ENCODE measurements at places on chromosomes 6 and 20.
A peak's percentile ranks its signal among the peaks of the same experiment; 100 is the strongest.

DNA sequence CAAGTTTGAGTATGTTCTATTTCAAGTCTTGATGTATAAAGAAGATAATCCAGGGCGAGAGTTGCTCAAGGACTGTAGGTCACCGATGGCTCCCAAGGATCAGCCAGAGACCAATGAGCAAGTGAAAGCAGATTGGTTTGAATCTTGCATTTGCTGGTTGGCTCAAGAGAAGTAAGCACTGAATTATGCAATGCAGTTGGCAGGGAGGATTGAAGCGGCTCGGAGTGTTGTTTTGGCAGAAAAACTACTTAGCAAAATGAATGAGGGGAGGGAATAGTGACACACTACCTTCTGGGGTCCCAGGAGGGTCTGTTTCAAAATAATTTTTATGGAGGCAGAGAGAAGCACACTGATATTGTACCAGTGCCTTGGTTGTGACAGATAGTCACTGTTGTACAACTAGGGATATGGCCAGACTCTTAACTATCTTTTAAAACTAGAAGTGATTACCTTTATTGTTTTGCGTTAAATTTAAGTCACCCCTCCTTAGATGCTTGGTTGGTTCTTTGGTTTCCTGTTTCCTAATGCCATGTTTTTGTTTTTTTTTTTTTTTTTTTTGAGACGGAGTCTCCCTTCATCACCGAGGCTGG, 15.7 kb downstream of the SASH1 start:
- DNase-seq = no peak

- no peak for DNase-seq
Measured at GRCh38 chr6:151494235-151494935, 568 bp downstream of the CCDC170 start.

DNA sequence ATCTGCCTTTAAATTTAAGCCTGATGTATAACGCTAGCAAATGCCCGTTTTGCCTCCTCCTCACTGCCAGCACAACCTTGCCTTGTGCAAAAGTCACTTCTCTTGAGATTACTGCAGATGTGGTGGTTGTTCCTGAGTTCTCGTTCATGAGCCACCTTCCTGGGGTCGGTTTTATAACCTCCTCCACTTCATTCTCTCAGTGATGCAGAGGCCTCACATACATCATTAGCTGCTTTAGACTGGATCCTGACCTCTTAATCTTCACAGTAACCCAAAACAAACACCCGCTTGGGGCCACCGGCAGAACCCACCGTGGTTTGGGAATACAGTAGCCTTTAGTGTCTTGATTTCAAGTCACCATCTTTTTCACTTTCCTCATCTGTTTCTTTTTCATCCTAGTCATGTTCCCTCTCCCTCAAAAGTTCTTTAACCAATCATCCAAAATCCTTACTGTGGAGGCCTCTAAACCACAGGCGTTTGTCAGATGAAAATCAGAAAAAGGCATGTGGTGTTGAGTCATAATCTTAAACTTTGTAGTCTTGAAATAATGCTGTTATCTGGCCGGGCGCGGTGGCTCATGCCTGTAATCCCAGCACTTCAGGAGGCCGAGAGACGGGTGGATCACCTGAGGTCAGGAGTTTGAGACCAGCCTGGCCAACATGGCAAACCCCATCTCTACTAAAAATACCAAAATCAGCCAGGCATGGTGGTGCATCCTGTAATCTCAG, 430.3 kb upstream of the SOX4 start:
- peak; percentile 71 for DNase-seq

- DNase-seq = no peak
Measured at GRCh38 chr6:149208134-149208601, 109.3 kb upstream of the TAB2 start.

- DNase-seq = no peak
Measured at GRCh38 chr20:51310216-51310615, 232.3 kb downstream of the NFATC2 start.

DNA sequence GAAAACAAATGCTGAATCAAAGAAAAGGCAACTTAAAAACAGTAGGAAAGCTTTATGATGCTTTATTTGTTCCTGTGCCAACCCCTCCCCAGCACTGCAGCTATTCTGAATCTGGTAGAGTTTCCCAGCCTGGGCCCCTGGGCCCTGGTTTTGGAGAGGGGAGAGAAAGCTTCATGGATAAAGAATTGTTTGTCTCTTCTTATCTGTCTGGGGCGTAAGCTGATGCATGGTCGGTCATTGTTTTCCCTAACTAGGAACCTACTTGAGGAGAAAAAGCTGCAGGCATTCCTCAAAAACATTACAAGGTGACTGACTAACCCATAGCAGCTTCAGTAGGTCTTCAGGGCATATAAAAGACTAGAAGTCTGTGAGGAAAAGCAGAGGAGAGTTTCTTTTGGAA, 758.1 kb upstream of the EPHA7 start:
- no peak for DNase-seq

- DNase-seq = no peak
Measured at GRCh38 chr6:65708162-65708561, 1.1 kb upstream of the EYS start.

GRCh38 chr6:138509371-138509770, 10.1 kb upstream of the NHSL1 start:
- DNase-seq = no peak

DNA sequence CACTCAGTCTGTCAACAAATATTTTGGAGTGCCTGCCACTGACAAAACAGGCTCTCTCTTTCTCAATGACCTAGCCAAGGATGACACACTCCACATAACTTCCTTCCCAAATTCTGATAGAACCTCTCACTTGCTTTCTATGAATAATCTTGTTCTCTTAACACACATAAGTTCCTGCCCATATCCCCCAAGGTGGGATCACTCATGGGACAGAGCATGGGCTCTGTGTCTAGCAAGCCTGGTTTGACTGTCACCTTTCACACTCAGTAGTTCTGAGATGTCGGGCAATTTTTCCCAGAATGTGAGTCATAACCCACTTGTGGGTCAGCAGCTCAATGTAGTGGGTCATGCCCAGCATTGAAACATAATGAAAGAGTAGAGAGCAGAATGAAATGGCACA, 78.1 kb downstream of the LRFN2 start:
- DNase-seq = no peak

- DNase-seq = no peak
Measured at GRCh38 chr20:38569747-38570525, 11.1 kb upstream of the ADIG start.

DNA sequence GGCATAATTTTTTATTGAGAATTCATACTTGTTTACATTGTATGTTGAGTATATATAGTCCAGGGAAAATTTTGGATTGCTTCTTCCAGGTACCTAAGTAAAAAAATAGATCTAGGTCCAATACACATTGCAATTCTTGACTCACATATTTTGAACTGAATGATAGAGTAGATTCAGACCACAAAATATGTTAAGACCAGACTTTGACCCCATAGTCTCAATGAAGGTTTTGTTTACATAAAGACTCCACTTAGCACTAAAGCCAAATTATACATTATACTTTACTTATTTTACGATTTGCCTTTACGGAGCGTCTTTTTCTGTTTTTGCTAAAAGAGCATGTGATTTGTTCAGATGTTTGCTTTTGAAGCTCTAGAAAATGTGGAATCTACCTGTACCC, 144.1 kb upstream of the PTCHD4 start:
- DNase-seq = no peak

DNA sequence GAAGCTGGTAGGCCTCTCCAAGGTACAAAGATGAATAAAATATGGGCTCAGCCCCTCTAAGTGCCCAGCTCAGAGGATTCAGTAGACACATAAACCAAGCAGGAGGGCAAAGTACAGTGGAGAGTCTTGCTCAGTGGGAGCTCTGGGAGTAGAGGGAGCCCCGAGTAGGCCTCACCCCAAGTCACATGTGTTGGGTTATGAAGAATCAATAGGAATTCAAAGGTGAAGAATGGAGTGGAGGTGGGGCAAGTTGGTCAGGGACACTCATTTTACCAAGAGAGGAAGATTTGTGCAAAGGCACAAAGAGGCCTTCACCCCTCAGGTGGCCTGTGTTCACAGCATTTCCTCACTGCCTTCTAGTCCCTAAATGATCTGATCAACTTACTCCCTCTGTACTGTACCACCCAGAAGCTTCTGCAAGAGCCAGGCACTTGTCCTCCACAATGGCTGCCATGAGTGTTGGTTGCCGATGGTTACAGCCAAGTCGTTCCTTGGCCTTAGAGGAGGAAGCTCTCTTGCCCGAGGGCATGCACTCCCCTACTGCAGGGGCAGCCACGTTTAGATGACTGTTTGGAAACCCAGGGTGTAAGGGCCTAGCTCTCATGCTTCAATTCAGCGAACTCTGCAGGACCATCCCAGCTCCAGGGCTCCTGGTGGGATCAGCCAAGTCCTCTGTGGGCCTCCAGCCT, 6.7 kb upstream of the CDKN1A start:
- DNase-seq = no peak

DNA sequence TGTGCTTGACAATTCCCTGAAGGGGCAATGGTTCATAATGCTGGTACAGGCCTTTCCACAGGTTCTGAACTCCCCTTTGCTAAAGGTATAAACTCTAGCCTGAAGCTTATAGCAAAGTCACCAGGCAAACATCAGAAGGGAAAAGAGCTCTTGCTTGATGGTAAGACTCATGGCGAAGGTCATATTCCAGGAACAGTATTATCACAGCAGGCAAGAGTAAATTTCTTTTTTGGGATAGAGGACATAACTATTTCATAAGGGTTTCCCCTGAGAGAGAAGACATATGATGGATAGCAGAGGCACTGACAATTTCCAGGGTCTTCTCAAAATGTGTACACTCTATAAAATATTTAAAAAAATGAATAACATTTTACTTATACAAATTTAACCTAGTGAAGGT, 86.8 kb downstream of the PRKN start:
- DNase-seq = no peak

DNA sequence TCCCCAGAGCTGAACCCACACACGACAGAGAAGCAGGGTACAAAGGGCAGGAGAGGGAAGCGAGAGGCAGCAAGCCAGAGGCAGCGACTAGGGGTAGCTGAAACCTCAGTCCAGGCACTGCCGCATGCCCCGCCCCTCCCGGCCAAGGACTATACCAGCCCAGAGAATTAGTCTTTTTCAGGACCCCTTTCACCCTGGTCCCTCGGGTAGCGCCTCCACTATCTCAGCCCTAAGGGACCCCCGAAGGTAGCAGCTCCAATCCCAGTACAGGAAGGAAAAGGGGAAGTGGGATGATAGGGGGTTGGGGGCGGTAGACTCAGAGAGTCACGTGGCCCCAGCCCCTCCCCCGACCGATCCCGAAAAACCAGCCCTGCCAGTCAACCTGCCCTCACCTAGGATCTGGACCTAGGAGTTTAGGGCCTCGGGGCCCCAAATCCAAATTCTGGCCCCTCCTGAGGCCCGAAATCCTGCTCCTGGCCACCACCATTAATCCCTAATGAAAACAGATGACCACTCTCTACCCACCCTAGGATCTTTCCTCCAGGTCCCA, 1.3 kb downstream of the RGL2 start:
- no peak for DNase-seq

DNA sequence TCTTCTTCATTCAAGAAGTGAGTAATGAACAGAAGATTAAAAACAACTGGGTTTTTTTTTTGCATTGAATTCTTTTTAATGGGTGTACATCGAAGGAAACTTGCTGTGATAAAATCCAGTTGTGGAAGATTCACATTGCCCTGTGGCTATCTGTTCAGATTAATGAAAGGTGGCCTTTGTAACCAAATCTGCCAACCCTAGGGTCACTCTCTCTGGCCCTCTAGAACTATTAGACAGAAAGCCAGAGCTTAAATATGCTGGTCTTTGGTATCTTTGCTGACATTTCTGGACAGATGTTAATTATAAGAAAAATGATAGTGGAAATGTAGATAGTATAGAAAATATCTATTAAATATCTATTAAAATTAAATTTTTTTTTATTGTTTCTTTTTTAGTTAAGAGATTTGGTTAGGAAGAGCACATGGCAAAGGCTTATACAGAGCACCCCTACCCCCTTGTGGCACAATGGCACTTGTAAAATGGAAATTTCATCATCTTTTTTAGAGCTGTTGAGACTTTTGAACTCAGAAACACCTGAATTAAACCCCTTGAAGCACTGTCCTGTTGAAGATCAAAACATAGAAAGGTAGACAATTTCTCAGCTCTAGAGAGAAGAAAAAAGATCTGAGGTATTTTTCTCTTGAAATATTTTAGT, 572.5 kb downstream of the PKHD1 start:
- DNase-seq = no peak

DNA sequence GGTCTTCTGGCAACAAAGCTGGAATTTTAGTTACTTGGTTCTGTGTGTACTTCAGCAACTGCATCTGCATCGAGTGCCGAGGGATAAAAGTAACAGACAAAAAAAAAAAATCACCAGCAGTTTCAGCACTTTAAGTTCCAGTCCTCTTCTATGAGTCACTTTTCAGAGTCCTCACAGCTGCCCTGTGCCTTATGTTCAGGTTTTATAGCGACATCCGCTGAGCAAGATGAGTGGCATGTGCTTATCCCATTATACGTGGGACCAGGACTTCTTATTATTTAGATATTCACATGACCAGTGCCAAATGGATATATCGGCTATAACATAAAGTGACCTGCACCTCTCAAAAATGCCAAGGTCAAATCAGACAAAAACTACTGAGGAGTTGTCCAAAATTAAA, 242.9 kb downstream of the FOXA2 start:
- DNase-seq = no peak

GRCh38 chr6:13404892-13405254, 76.5 kb upstream of the TBC1D7 start:
- no peak for DNase-seq

DNA sequence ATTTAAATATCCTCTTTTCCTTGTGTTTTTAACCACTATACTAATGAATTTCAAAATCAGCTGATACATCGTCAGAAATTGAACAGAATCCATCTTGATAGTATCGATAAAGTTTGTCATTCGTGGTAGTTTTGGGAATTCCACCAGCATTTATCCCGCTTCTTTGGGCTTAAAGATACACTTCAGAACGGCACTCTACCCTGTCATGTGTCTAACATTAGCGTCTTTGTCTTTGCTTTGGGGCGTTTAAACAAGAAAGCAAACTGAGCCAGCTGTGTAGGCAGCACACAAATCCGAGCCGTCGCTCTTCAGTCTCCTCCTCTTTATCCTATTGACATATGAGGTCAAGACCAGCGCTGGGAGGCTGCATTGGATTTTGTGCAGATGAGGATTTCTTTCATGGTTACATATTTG, 27.5 kb upstream of the NHSL1 start:
- no peak for DNase-seq

- no peak for DNase-seq
Measured at GRCh38 chr20:57282670-57283361, 16.4 kb upstream of the BMP7 start.

GRCh38 chr6:104608101-104608500, 251.6 kb downstream of the HACE1 start:
- DNase-seq = no peak

GRCh38 chr20:17783671-17784070, 83.9 kb downstream of the BANF2 start:
- no peak for DNase-seq

DNA sequence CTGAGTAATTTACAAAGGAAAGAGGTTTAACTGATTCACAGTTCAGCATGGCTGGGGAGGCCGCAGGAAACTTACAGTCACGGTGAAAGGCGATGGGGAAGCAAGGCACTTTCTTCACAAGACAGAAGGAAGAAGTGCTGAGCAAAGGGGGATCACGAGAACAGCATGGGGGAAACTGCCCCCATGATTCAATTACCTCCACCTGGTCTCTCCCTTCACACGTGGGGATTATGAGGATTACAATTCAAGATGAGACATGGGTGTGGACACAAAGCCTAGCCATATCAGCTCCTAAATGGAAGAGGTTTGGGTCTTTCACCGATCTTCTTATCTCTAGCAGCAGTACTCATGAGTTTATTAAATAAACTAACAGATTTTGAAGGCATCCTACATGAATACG, 152.9 kb upstream of the RUNX2 start:
- no peak for DNase-seq

Measured in AG09309 (cell line).